ENCODE measurements at places on chromosomes 12 and 14.

DNA sequence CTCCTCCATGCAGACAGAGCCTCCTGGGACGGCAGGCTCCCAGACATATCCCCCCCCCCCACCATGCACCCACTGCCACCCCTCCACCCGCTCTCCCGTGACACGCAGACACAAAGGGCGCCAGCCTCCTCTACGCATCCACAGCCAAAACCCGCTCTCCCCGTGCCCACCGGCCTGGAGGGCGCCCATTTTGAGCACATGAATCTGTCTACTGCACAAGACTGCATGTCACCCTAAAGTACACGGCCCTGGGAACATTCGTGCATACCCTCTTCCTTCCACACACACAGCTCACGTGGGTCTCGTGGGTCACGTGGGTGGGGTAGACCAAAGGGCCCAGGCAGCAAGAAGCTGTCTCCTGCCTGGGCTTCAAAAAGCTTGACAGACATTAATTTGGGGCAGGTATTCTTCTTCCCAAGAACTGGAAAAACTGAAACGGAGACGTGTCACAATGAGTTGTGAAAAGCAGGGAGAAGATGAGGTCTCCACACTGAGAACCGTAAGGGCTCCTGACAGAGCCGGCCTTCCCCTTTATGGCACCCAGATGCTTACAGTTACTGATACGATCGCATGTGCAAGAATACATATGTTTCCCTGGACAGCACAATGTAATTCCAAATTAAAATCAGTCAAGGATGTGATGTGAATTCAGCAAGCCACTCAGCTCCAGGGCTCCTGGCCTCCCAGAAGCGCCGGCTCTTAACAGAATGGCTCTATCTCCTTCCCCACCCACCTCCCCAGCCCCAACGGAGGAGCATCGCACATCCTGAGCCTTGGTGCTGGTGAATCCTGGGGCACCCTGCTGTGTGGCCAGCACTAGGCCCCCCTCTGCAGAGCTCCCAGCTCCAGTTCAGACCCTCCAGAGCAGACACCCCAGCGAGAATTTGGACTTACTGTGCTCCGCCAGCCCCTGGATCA is 1.9 kb downstream of the TGFB3 start:
- no peak for DNase-seq

DNA sequence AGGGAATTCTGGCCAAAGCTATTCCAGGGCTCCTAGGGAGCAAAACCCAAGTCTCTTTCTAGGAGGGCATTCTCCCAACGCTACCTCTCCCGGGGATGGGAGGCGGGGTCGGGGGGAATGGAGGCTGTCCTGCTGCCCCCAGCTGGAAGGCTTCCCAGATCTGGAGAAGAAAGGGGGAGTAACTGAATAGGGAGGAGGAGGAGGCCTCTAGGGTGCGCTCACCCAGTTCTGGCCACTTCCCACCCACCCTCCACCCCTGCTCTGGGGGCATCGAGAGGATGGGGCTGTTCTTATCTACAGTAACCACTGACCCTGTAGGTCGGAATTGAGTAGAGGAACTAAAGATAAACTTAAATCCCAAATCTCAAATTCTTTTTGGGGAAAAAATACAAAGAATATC is 579 bp upstream of the RNASE1 start:
- DNase-seq: no peak

DNA sequence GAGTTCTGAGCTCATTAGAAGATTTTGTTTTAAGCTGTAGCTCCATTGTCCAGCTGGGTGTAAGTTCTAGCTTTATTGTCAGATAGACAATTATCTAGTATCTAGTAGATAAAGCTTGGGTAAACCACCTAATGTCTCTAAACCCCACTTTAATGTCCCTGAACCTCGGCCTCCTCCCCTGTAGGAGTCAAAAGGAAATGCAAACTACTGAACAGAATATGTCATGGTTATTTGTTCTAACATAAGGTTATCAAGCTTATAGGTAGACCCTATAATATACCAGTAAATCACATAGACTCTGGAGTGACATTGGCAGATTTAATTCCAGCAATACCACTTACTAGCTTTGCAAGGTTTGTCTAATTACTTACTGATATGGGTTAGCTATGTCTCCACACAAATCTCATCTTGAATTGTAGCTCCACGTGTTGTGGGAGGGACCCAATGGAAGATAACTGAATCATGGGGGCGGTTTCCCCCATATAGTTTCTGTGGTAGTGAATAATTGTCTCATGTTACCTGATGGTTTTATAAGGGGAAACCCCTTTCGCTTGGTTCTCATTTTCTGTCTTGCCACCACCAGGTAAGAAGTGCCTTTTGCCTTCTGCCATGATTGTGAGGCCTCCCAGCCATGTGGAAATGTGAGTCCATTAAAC is 29.4 kb downstream of the BCAT1 start:
- peak; percentile 44 for DNase-seq

GRCh38 chr12:104792570-104792969 is 165.5 kb downstream of the SLC41A2 start:
- no peak for DNase-seq

- no peak for DNase-seq
Measured at GRCh38 chr12:122206111-122206881, 2.8 kb downstream of the B3GNT4 start.

DNA sequence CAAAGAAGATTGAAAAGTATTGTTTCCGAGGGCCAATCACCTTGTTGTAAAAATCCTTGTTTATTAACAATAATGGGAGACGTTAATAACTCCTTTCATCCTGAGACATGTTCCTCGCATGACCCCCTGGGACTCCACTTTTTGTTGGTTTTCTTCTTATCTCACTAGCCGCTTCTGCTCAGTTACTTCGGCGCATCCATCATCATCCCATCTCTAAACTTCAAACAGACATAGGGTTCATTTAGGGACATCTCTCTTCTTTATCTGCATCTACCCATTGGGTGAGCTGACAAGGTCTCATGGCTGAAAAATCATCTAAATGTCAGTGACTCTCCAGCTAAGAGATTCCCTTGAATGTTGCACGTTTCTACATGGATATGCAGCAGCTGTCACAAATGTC is 252.2 kb downstream of the ANO2 start:
- no peak for DNase-seq

GRCh38 chr14:26380637-26381036 is 217.2 kb downstream of the NOVA1 start:
- DNase-seq: no peak

DNA sequence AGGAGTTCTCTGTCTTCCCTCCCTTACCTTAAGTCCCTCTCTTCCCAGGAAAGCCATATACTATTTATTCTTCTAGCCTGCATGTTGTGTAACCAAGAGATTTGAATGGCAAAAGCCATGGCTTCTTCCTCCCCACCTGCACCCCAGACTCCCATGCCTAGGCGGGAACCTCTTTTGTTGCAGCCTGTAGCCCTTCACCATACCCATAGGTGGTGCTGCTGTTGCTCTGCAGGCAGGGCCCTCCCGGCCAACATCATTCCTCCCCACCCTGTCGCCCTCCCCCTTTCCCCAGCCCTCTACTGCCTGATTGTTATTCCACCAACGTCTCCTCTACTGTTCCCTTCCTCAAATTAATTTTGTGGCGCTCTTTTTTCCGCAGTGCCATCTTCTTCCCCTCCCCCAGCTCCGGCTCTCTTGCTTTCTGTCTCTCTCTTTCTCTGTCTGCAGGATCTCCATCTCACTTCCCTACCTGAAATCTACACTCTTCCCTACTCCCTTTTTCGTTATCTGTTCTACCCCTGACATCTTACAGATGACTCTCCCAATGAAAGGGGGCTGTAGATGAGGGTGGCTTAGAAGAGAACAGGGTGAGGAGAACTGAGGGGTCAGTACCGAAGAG is 13.8 kb downstream of the NGDN start:
- DNase-seq: no peak

GRCh38 chr12:91914701-91915100 is 230.9 kb downstream of the BTG1 start:
- no peak for DNase-seq

DNA sequence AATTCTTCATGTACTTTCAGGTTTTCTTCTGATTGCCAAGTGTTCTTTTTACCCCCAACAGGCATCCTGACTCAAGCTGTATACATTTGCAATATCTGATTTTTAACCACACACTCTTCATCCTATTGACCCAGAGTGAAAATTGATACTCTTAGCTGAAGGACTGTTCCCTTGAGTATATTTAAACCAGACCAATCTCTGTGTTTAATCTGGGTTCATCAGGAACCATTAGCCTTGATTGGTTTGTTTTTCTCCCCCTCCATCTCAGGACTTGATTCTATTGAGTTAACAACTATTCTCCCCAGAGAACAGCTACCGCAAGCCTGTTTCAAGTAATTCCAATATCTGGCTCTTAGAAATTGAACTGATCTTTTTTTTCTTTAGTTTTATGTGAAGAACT is 222.3 kb upstream of the NOVA1 start:
- no peak for DNase-seq

DNA sequence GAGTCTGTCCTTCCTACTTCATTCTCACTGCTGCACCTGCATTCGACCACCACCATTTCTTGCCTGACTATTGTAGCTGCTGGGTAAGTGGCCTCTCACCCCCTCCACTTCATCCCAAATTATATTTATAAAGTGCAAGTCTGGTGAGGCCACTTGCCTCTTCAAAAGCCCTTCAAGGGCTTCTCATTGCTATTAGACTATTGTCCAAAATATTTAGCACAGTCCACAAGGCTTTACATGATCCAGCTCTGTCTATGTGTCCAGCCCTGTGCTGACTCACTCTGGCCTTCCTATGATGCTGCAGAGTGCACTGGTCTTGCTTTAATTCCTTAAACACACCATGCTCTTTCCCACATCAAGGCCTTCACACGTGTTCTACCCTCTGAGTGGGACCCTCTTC is 46.0 kb downstream of the PAH start:
- DNase-seq: no peak

- DNase-seq: no peak
Measured at GRCh38 chr12:111864913-111865312, 22.9 kb downstream of the MAPKAPK5 start.

DNA sequence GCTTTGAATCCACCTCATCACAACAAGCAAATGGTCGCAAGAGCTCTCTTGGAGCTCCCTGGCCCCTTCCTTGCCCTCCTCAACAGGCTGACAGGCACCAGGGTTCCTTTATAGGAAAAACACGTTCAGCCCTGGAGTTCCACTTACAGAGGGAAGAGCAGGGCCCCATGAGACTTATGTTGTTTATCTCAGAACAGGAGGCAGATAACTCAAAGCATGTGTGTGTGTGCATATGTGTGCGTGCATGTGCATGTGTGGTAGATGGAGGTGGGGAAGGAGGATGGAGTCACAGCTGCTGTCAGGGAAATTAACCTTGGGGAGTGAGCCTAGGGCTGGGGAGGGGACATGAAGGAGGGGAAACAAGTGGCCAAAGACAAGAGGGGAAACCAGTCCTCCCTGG is 138.1 kb downstream of the DPF3 start:
- no peak for DNase-seq

DNA sequence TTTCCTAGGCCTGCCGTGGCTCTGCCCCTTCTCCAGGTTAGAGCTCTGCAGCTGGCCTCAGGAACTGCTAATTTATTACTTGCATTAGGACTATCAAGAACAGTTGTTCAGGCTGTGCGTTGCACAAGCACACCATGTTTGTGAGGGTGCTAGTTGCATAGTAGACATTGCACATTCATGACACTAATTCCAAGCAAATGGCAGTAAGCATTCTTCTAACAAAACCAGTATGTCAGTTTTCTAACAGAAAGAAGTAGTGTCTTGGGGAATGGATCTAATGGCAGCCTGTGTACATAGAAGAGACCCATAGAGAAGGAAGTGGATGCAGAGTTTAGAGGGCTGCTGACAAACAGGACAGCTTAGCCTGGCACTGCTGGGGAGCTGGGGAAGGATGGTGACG is 53.9 kb downstream of the ERH start:
- no peak for DNase-seq

- DNase-seq: no peak
Measured at GRCh38 chr12:13435235-13435933, 238.9 kb downstream of the EMP1 start.

DNA sequence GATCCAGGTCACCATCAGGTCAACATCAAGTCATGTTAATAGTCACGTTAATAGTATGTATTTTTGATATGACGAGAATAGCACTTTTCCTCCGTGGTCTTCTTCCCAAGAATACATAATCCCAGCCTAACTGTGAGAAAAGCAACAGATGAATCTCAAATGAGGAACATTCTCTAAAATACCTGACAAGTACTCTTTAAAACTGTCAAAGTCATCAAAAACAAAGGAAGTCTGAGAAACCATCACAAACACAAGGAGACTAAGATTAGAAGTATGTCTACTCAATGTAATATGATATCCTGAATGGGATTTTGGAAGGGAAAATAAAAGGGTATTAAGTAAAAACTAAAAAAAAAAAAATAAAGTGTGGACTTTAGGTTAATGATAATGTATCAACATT is 36.8 kb upstream of the GLIPR1 start:
- no peak for DNase-seq

GRCh38 chr14:36424478-36425102 is 95.4 kb downstream of the NKX2-1 start:
- no peak for DNase-seq

GRCh38 chr12:114445401-114446323 is 39.7 kb upstream of the TBX5 start:
- no peak for DNase-seq

DNA sequence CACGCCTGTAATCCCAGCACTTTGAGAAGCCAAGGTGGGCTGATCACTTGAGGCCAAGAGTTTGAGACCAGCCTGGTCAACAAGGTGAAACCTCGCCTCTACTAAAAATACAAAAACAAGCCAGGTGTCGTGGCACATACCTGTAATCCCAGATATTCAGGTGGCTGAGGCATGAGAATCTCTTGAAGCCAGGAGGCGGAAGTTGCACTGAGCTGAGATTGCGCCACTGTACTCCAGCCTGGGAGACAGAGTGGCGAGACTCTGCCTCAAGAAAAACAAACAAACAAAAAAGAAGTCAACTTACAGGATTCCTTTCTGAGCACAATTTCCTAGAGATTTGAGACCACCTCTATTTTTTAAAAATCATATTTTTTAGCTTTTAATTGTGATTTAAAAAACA is 45.3 kb downstream of the DGLUCY start:
- no peak for DNase-seq

All from activated T-cell treated with anti-CD3 and anti-CD28 coated beads for 24 hours (primary cell).